Activated T-helper 9 cell treated with anti-CD3 and anti-CD28 coated beads, Interleukin-2, amount 50 U/mL, for 16 hours (primary cell): ENCODE measurements at places on chromosomes 1 and 21.

GRCh38 chr1:19023787-19024186, 67.3 kb upstream of the IFFO2 start:
- no peak for DNase-seq

DNA sequence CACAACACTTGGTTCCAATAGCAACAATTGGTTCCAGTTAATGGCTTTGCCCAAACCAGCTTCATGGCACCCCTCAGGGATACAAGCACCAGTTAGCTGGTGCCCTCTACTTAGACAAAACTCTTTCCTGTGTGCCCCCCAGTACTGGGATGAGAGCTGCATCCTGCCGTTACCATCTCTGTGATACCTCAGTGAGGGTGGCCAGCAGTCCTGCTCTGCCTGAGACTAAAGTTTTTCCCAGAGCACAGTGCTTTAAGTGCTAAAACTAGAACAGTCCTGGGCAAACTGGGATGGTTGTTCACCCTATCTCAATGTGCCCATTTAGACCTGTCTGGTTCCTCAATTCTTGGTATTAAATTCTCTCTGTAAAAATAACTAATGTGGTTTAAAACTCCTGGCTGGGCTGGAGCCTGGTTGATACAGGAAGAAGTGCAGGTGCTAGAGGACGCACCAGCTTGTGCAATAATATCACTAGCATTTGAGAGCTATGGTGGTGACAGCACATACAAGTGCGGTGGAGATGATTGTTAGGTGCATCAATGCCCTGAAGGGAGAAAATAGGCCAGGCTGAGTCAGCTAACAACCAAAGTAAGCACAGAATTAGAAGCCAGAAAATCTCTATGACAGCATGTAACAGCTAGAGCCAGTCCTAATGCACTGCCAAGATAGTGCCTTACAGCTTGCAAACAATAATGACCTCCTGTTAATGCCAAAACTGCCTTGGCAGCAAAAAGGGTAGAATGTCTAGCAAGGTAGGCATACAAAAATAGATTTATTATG, 179.8 kb upstream of the GALNT2 start:
- no peak for DNase-seq

GRCh38 chr1:182260516-182260915, 131.1 kb downstream of the GLUL start:
- no peak for DNase-seq

- no peak for DNase-seq
Observed at GRCh38 chr1:26545969-26546323, 16.4 kb downstream of the RPS6KA1 start.

GRCh38 chr1:236869911-236870310, 74.8 kb downstream of the MTR start:
- DNase-seq, result no peak

GRCh38 chr1:43904660-43905551, 28.7 kb upstream of the ARTN start:
- DNase-seq, result no peak

DNA sequence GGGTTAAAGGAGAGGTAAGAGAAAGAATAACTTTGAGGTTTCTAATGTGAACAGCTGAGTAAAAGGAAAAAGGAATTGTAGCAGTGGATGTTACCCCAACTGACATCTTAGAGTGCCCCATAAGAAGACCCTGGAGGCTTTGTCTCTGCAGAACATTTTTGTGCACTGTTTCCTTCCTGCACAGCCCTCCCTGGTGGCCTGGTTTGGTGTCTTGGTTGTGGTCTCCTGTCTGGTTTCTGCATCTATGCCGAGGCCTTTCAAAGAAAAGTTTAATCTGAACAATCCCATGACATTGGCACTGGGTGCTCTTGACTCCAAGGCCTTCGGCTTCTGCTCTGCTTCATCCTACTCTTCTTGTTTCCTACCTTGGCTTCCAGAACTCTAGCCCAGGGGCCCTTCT, 57.8 kb downstream of the RHOU start:
- DNase-seq, result no peak

DNA sequence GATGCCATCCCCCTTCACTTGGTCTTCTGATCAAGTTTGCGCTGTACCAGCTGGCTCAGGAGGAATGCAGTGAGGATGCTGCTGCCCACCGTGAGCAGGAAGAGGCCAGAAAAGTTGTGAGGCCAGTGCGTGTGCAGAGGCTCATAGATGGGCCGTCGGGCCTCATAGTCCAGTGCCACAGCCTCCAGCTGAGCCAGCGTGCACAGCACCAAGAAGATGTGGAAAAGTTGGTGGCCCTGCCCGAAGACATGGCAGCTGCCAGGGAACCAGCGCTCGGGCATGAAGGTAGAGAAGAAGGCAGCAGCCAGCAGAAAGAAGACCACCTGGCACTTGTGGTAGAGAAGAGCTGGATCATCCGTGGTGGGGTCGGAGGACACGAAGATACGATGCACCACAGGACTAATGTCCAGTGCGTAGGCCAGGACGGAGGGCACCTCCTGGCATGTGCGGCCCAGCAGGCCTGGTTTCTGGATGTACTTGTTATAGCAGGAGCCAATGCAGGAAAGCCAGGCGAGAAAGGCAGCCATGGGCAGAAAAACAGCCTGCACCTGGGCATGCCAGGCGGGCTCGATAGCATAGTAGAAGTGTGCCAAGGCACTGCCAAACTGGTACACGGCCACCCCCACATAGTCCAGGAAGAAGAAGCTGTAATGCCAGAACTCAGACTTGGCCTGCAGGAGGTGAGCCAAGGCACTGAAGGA, 3.7 kb upstream of the AUNIP start:
- no peak for DNase-seq

GRCh38 chr1:58038574-58038973, 508.0 kb downstream of the OMA1 start:
- no peak for DNase-seq

DNA sequence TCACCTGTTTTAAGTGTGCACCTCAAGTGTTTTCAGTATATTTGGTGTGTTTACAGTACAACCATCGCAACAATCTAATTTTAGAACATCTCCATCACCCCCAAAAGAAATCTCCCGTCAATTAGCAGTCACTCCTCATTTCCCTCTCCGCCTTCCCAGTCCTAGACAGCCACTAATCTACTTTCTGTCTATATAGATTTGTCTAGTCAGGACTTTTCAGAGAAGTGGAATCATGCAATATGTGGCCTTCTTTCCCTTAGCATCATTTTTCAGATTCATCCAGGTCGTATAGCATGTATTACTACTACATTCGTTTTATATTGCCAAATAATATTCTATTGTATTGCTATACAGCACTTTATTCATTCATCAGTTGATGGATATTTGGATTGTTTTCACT, 1.7 kb upstream of the SHE start:
- DNase-seq, result no peak

DNA sequence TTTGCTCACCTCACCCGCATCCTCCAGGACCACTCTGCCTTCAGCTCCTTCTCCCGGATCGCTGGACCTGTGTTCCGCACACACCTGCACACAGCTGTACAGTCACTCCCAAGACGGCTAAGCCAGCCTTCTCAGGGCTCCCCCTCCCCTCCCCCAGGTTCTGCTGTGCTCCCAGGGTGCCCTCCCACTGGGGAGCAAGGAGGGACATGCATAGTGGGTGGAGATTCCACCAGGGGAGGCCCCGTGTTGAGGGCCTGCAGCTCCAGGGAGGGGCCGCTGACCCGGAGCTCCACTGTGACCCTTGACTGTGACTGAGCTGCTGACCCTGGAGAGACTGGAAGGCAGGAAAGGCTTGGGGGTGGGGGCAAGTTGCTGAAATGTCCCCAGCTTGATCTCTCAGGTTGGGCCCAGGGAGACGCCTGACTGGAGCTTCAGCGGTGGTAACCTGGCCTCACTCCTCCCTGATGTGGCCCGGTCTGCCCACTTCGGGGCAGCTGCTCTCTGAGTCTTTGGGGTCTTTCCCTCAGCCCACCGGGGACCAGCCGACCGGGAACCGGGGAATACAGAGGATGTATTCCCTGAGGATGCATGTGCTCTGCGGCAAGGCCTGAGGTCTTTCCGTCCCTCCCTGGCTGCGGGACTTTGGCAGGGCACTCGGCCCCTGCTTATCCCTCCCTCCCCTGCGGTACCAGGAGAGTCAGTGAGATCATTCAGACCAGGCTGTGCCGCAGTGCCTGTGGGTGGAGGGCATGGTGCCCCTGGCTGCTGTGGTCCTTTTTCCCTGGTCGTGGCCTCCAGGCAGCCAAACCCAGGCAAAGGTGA, 28.6 kb upstream of the PLCH2 start:
- no peak for DNase-seq

DNA sequence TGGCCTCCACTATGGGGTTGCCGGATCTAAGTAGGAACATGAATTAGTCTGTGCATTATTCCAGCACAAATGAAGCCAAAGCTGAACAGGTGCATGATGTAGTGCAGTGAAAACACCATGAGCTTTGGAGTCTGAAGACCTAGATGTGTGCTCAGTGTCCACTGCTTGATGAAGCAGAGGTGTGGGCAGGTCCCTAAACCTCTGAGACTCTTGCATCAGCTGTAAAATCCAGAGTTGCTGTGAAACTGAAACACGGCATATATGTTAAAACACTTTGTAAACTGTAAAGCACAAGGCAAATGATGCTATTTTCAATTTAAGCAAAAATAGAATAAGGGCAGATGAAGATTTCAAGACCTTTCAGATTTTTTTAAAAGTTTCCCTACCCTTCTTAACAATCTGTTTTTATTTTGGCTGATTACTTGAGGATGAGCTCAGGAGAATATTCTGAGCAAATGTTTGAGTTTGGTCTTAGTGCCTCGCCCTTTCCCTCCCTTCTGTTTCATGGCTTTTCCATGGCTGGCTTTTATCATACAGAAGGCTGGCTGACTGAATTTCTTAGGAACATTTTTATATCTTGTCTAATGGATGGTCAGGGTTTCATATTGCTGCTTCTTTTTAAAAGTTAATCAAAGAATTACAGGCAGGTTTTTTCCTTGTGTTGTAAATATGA, 221.8 kb downstream of the NTNG1 start:
- DNase-seq, result no peak

- no peak for DNase-seq
Observed at GRCh38 chr1:185367218-185367617, 50.2 kb upstream of the IVNS1ABP start.

DNA sequence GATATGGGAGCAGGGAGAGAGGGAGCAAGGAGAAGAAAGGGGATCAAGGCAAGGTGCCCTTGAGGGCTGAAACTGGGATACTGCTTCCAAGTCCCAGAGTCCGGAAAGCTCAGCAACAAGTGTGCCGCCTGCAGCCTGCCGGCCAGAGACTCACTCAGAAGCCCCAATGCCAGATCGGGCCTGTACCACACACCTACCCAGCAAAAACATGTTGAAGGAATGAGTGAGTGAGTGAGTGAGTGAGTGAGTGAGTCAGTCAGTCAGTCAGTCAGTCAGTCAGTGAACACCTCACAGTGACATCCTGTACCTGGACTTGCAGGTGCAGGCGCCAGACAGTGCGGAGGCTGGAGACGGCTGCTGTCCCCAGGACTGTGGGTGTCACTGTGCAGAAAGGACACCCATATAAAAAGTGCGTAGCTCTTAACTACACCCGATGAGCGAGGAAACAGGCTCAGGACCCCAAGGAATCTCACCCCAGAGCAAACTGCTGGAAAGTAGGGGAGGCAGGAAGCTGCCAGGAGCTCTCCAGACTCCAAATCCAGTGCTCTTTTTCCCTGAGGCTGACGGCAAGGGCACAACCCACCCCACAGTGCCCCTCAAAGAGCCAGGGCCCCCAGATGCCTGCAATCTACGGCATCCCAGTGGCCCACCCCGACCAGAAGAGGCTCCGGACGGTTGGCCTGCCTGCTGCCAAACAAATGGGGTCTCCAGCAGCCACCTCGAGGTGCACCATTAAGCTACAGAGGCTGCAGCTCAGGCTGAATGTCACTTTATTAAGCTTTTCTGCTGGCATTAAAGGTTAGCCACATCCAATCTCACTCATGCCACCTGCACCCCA, 261.7 kb downstream of the NPHP4 start:
- no peak for DNase-seq
